ENCODE measurements at places on chromosomes 7 and 10.

GRCh38 chr7:123941391-123942180, 16.5 kb downstream of the SPAM1 start:
- no peak for DNase-seq

DNA sequence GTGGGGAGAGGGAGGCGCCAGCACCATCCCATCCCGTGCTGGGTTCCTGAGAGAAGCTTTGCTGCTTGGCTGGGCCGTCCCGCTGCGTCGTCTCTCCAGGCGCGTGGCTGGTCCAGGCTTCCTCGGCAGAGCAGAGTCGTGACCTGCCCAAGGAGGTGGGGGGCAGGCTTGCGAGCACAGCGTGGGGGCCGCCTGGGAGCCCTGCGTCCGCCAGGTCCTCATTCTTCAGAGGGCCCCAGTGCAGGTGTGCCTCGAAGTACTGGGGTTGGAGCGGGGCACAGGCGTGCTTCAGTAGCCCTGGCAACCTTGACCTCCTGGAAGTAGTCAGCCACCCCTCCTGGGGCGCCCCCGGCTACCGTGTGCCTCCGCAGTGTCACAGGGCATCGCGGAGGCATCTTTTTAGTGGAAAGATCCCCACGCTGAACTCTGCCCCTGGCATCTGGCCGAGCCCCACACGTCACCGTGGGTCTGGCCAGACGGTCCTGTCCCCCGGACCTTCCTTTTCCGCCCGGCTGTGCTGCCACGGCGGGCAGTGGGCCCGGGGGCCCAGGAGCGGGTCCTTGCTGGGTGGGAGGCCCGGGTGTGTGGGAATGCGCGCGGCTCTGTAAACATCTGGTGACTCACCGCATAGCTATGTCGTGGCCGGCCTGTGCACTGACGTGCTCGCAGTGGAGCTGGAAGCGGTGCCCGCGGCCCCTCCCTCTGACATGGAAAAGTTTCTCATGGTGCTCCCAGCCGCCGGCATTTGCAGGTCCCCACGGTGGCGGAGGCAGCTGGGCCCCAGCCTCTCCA, 6.4 kb downstream of the MAFK start:
- no peak for DNase-seq

DNA sequence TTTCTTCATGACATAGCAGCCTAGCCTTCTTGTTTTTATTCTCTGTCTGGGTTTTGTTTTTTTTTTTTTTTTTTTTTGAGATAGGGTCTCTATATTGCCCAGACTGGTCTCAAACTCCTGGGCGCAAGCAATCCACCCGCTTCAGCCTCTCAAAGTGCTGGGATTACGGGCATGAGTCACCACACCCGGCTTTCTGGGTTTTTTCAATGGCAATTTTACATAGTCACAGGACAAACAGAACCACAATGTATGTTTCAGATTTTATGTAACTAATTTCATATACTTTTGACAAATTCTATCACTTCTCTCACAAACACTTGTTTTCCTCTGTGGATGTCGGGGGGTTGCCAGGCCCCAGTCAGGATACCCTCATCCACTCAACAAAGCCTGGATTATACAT, 16.5 kb downstream of the DOCK4 start:
- no peak for DNase-seq

GRCh38 chr10:58372607-58373441, 12.4 kb upstream of the TFAM start:
- no peak for DNase-seq

DNA sequence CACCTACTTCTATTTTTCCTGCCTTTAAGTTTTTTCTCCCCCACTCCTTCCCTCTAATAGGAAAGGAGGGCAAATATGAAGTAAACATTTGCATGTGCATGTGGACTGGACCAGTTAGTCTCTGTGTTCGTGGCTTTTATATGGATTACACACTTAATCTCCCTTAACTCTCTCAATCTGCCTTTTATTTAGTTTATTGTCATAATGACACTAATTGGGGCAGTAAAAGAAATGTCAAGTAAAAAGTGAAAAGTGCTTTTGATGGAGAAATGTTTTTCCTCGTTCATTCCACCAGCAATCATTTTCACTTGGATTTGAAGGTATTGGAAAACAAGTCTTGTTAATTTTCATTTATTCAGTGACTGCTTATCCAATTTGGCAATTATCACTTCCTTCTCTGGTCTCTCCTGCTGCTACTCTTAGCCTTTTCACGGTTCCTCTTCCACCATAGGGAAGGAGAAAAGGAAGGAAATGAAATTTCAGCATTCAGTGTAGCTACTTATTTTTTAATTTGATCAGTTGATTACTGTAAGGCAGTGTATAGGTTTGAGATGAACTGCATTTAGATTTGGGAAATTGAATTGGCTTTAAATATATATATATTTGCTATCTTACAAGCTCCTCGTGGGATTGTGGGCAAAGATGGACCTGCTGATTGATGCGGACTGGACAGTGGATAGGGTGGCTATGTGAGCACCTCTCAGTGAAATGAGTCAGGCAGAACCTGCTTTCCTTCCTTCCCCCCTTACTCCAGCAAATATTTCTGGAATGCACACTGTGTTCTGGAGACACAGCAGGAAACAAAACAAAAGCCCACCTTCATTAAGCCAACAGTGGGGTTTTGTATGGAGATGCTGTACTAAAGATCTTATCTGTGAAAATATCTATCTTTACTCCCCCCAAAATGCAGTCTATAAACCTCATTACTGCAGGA, 77.5 kb downstream of the LRRC4 start:
- DNase-seq = no peak

Data from hematopoietic multipotent progenitor cell (in vitro differentiated cells).